GM23248 (cell line): ENCODE measurements at places on chromosomes 13 and 19. TPM values are rescaled to one million over a fixed set of nuclear protein-coding genes. Genes with fewer than 3 reads are reported as not detected.
A peak's percentile ranks its signal among the peaks of the same experiment; 100 is the strongest.

DNA sequence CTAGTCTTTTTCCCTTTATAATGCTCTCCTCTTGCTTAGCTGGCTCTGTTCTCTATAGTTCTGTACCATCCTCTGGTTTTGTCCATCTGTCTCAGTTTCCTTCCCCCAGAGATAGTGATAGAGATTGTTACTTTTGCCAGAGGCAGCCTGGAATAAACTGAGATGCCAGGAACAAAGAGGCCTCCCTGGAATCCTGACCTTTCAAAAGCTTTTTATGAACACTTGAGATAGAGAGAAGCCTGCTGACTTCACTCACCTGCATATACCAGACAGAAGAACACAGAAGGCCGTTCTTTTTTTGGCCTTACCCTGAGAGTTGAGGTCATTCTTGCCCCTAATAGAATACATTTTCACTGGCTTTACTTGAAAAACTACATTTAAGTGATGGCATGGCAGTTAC, 150.2 kb downstream of the LHFPL6 start:
- no peak for DNase-seq
- no peaks in the 10 kb centered on the region for H3K36me3 ChIP-seq
- H3K27ac ChIP-seq = no peak overlapping the region
- no peaks in the 10 kb centered on the region for H3K27me3 ChIP-seq

DNA sequence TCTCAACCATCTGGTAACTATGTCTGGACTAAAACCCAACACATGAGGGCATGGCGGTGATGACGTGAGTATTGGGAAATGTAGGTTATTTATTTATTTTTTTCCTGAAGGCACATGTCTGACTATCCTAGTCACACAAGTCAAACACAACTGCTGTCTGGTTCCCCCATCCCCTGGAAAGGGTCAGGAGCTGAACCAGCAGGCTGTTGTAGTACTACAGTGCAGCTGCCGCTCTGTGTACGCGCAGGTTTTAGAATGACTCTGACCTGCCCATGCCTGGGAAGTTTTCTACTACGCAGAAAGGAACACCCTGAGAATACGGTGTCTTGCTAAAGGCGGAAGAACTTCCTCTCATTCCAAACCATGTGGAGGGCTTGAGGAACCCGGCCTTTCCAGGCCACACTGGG, 1.2 kb downstream of the SLC7A1 start:
- peak overlapping the region; percentile 99 for H3K27ac ChIP-seq
- H3K27me3 ChIP-seq = no peaks in the 10 kb centered on the region
- no peaks in the 10 kb centered on the region for H3K36me3 ChIP-seq
- H3K4me3 ChIP-seq = peak overlapping the region; percentile 94
- peak; percentile 88 for DNase-seq
- peaks cover 47% of the 10 kb centered on the region for H3K4me1 ChIP-seq

- no peak overlapping the region for H3K4me3 ChIP-seq
- H3K27ac ChIP-seq = no peak overlapping the region
- H3K27me3 ChIP-seq = peaks cover 12% of the 10 kb centered on the region
Observed at GRCh38 chr19:18234194-18234593, 8.0 kb upstream of the PDE4C start.

DNA sequence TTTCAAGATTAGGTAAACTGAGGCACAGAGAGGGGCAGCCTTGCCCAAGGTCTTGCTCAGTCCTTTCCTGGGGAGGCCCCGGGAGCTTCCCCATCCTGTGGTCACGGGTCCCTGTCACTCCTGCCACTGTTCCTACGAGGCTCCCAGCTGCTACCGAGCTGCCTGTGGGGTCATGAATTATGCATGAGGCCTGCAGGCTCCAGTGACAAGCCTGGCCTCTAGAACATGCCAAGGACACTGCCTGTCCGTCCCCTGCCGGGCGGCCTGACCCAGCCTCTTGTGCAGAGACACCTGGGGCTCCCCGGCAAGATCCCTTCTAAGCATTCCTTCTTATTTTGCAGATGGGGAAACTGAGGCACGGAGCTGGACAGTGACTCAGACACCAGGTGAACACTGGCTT, 2.7 kb downstream of the FCHO1 start:
- no peaks in the 10 kb centered on the region for H3K36me3 ChIP-seq
- H3K27me3 ChIP-seq = no peaks in the 10 kb centered on the region
- no peak for DNase-seq
- H3K4me1 ChIP-seq = no peaks in the 10 kb centered on the region
- no peak overlapping the region for H3K4me3 ChIP-seq
- no peak overlapping the region for H3K27ac ChIP-seq

GRCh38 chr19:34505321-34506025, 23.9 kb downstream of the WTIP start:
- 0 out of 2 replicates have a peak, but pooled peaks cover 6% of the 10 kb centered on the region for H3K4me1 ChIP-seq
- no peaks in the 10 kb centered on the region for H3K36me3 ChIP-seq
- H3K27ac ChIP-seq = no peak overlapping the region

GRCh38 chr19:1384478-1385110, 887 bp downstream of the NDUFS7 start:
- peak; percentile 33 for DNase-seq
- no peak overlapping the region for H3K27ac ChIP-seq
- no peaks in the 10 kb centered on the region for H3K4me1 ChIP-seq
- no peaks in the 10 kb centered on the region; the same call in 1 of the 2 replicates for H3K36me3 ChIP-seq

DNA sequence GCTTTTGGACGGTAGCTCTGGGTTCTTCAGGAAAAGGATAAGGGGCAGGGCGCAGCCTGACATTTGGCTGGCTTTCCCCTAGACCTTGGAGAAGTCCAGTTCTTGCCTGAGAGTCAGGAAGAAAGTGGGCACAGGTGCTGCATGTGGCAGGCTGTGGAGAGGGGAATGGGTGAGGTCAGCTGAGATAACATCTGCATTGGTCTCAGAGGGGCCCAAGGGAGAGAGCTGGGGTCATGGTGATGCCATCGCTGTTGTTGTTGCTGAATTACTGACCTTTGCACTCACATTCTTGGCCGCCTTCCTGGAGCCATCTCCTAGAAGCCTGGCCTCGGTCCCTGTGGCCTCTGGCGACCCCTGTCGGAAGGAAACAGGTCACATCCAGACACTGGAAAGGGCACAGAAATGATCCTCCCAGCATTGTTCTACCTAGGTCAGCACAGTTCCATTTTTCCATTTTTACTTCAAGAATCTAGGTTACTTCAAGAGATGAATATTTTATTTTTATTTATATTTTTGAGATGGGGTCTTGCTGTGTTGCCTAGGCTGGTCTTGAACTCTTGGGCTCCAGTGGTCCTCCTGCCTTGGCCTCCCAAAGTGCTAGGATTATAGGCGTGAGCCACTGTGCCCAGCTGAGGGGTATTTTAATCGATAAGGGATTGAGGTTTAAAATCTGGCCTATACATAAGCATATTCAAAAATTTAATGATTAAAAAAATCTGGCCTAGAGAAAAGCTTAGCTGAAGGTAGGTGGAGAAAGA, 6.5 kb upstream of the LIPE start:
- peak; percentile 36 for DNase-seq
- no peak overlapping the region for H3K4me3 ChIP-seq
- H3K27me3 ChIP-seq = no peaks in the 10 kb centered on the region
- no peaks in the 10 kb centered on the region for H3K36me3 ChIP-seq
- H3K4me1 ChIP-seq = peaks cover 8% of the 10 kb centered on the region

- no peaks in the 10 kb centered on the region for H3K36me3 ChIP-seq
- no peaks in the 10 kb centered on the region for H3K27me3 ChIP-seq
- peak; percentile 96 for DNase-seq
- peak overlapping the region; percentile 81 for H3K4me3 ChIP-seq
- H3K4me1 ChIP-seq = peaks cover 64% of the 10 kb centered on the region
Observed at GRCh38 chr19:42279902-42280814, 11.1 kb downstream of the CIC start.

GRCh38 chr13:47111499-47111898, 214.6 kb upstream of the HTR2A start:
- H3K36me3 ChIP-seq = no peaks in the 10 kb centered on the region
- H3K4me1 ChIP-seq = peaks cover 29% of the 10 kb centered on the region
- H3K27me3 ChIP-seq = no peaks in the 10 kb centered on the region

GRCh38 chr19:1265615-1266128, 3.5 kb upstream of the CIRBP start:
- peaks cover under 1% of the 10 kb centered on the region; the same call in 1 of the 2 replicates for H3K36me3 ChIP-seq
- peaks cover 40% of the 10 kb centered on the region for H3K4me1 ChIP-seq
- H3K4me3 ChIP-seq = peak overlapping the region; percentile 76
- H3K27ac ChIP-seq = peak overlapping the region; percentile 97
- H3K27me3 ChIP-seq = no peaks in the 10 kb centered on the region

- no peaks in the 10 kb centered on the region for H3K36me3 ChIP-seq
- H3K27me3 ChIP-seq = peaks cover 26% of the 10 kb centered on the region
- no peaks in the 10 kb centered on the region for H3K4me1 ChIP-seq
Observed at GRCh38 chr13:93118081-93118615, 108.5 kb upstream of the GPC6 start.

GRCh38 chr19:33063753-33064457, 783 bp downstream of the RHPN2 start:
- DNase-seq = peak; percentile 30
- H3K27ac ChIP-seq = no peak overlapping the region
- peaks cover 10% of the 10 kb centered on the region; the same call in 1 of the 2 replicates for H3K27me3 ChIP-seq
- H3K4me3 ChIP-seq = peak overlapping the region; percentile 51
- no peaks in the 10 kb centered on the region for H3K36me3 ChIP-seq
- H3K4me1 ChIP-seq = no peaks in the 10 kb centered on the region

GRCh38 chr19:41883821-41884733, 1.1 kb downstream of the ARHGEF1 start:
- H3K27me3 ChIP-seq = no peaks in the 10 kb centered on the region
- H3K4me3 ChIP-seq = peak overlapping the region; percentile 87
- no peaks in the 10 kb centered on the region for H3K36me3 ChIP-seq
- peak; percentile 100 for DNase-seq

DNA sequence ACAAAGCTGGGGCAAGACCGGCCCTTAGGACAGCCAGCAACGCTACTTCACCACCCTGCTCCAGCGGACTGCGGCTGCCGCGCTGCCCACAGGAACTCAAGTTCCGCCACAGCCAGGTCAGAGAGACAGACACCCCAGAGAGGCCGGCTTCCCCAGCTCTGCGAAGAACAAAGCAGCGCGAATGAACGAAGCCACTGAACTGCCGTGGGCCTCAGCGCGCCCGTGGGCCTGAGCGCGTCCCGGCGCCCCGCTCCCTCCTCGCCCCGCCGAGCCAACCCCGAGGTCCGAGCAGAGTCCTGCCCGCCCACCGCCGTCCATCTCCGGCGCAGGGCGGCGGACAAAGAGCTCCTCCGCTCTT, 158.4 kb downstream of the RNF17 start:
- peak overlapping the region; percentile 85 for H3K4me3 ChIP-seq
- H3K27me3 ChIP-seq = no peaks in the 10 kb centered on the region
- H3K27ac ChIP-seq = peak overlapping the region; percentile 99
- no peaks in the 10 kb centered on the region for H3K36me3 ChIP-seq
- peak; percentile 72 for DNase-seq
- peaks cover 14% of the 10 kb centered on the region for H3K4me1 ChIP-seq

GRCh38 chr13:76980075-76980718, 11.7 kb upstream of the CLN5 start:
- H3K27ac ChIP-seq = no peak overlapping the region
- no peaks in the 10 kb centered on the region for H3K4me1 ChIP-seq

DNA sequence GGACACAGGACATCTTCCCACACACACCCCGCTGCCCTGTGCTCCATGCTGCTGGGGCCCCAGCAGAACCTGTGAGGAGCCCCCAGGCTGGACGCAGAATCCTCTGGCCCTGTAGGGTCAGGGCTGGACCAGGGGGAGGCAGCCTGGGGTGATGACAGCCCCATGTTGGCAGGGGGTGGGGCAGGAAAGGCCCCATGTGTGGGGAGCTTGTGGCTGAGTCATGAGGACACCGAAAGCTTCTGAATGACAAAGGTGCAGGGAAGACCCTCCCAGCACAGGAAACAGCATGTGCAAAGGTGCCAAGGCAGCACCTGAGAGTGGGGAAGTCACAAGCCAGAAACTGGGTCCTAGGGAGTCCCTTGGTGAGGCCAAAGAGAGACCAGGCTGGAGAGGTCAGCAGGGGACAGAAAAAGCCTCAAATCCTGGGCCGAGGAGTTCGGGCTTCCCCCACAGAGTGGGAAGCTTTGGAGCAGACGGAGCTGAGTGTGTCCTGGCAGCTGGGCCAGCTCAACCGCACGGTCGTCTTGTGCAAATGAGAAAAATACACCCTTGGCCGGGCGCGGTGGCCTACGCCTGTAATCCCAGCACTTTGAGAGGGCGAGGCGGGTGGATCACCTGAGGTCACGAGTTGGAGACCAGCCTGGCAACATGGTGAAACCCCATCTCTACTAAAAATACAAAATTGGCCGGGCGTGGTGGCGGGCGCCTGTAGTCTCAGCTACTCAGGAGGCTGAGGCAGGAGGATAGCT, 17.5 kb downstream of the ATP8B3 start:
- H3K36me3 ChIP-seq = no peaks in the 10 kb centered on the region
- no peak for DNase-seq
- H3K27me3 ChIP-seq = no peaks in the 10 kb centered on the region
- no peaks in the 10 kb centered on the region for H3K4me1 ChIP-seq
- no peak overlapping the region for H3K4me3 ChIP-seq

DNA sequence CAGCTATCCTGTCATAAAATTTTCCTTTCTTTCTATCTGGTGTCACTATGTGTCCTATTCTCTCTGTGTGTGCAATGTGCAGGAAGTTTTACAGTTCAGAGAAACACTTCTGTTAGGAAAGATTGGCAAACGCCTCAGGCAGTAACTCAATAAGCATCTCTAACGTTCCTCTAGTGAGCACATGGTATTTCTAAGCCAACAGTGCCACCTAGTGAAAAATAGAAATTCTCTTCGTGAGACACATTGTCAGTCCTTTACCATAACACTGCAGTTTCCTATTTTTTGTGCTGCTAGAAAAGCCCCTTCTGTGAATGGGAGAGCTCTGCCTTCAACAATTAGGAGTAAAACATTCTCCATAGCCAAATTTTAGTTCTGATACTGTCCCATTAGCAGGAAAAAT, 50.7 kb downstream of the ZNF723 start:
- DNase-seq = peak; percentile 27
- H3K36me3 ChIP-seq = no peaks in the 10 kb centered on the region
- H3K4me3 ChIP-seq = no peak overlapping the region
- H3K27me3 ChIP-seq = no peaks in the 10 kb centered on the region
- no peak overlapping the region for H3K27ac ChIP-seq

- H3K4me1 ChIP-seq = peaks cover 8% of the 10 kb centered on the region
- H3K27me3 ChIP-seq = no peaks in the 10 kb centered on the region
- peak; percentile 79 for DNase-seq
- no peak overlapping the region for H3K27ac ChIP-seq
Observed at GRCh38 chr13:73303851-73304250, 245.0 kb downstream of the KLF5 start.

DNA sequence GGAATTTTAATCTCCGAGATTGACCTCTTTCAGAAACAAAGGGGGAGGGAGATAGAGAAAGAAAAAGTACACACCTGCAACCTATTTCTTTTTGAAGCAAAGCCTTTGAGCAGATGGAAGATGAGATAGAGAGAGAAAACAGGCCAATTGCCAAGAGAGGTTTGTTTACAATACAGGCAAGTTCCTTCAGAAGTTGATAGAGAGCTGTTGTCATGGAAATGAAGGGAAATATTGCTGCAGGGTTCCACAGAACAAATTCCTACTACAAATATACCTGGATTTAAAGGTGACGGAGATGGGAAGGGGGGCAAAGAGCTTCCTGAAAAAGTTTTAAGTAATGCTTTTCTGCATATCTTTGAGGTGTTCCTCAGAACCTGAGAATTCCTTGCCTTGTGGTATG, 388.4 kb downstream of the NDFIP2 start:
- H3K36me3 ChIP-seq = no peaks in the 10 kb centered on the region
- H3K4me3 ChIP-seq = no peak overlapping the region
- no peak overlapping the region for H3K27ac ChIP-seq
- no peaks in the 10 kb centered on the region for H3K27me3 ChIP-seq
- no peak for DNase-seq

ERICH6B gene
- total RNA-seq = not detected in 2 replicates

ZNF8 gene
- 4.0 and 5.7 TPM in 2 replicates for total RNA-seq

KLK1 gene
- total RNA-seq = not detected in 2 replicates

ZNF776 gene
- 6.7 and 9.4 TPM in 2 replicates for total RNA-seq

TGFBR3L gene
- total RNA-seq = 9.0 TPM in 1 of 2 replicates, not detected in the other

ZFR2 gene
- total RNA-seq = not detected in 2 replicates

PRSS57 gene
- not detected in 2 replicates for total RNA-seq

SLC7A10 gene
- not detected in 2 replicates for total RNA-seq

WDR87 gene
- not detected in 2 replicates for total RNA-seq

ERF gene
- total RNA-seq = 29.6 and 31.9 TPM in 2 replicates
